Activated CD8-positive, alpha-beta memory T cell treated with anti-CD3 and anti-CD28 coated beads for 1 hour (primary cell): ENCODE measurements at places on chromosomes 3 and 15.

DNA sequence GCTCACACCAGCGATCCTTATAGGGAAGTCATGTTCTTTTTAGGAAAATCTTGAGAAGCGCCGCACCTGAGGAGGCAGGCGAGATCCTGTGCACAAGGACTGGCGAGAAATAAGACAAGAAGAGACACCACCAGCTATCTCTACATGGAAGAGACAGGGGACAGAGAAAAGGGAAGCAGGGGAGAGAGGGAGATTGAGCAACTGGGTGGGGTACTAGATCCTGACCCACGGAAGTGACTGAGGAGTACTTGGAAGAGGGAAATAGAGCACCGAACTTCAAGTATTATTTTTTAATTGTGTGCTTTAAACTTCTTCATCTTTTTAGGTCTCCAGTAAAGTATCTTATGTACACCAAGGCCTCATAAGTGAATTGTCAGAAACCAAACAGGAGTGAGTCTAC is 742.0 kb upstream of the LMCD1 start:
- DNase-seq, result no peak

DNA sequence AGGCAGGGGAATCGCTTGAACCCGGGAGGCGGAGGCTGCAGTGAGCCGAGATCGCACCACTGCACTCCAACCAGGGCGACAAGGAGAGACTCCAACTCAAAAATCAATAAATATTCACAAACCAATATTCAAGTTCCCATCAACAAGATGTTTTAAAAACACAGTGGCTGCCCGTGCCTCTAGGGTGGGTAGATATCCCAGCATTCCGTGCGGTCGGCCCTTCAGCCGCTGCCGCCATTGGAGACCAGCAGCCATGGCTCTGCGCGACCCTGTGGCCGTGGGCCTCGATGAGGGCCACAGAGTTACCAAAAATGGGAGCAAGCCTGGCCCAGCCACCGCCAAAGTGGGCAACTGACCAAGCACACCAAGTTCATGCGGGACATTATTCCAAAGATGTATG is 6.7 kb downstream of the ULK4 start:
- no peak for DNase-seq

- DNase-seq, result no peak
Observed at GRCh38 chr3:11548721-11549131, 95.0 kb downstream of the VGLL4 start.

DNA sequence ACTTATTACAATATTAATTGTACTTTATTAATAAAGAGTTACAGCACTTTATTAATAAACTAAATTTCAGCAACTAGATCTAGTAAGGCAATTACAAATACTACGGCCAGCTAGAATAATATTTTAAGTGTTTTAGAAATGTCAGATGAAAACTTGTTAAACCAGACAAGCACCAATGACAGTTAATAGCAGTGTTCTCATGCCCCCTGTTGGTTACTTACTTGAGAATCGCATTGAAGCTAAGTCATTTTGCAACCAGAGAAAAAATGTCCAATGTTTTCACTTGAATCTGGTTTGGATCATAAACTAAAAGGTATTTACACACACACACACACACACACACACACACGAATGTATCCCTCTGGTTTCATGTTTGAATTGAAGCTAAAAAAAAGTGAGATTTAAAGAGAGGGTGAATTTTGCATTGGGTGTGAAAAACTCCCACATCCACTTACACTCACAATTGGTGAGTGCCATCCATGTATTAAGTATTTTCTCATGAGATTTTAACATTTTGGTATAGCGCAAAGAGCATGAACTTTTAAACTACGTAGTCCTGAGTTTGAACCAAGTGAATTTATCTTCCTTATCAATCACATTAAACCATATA is 347.7 kb downstream of the ZBBX start:
- no peak for DNase-seq

DNA sequence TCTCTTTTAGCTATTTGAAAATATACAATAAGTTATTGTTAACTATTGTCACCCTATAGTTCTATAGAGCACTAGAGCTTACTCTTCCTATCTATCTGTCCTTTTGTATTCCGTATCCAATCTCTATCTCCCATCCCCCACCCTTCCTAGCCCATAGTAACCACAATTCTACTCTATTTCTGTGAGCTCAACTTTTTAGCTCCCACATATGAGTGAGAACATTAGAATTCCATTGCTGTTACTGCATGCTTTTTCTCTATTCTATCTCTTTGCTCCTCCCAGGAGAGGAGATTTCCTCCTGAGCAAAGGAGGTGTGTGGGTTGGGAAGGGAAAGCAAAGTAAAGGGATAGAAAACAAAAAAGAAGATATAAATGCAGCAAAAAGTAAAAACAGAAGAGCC is 105.6 kb upstream of the SLC4A7 start:
- no peak for DNase-seq

DNA sequence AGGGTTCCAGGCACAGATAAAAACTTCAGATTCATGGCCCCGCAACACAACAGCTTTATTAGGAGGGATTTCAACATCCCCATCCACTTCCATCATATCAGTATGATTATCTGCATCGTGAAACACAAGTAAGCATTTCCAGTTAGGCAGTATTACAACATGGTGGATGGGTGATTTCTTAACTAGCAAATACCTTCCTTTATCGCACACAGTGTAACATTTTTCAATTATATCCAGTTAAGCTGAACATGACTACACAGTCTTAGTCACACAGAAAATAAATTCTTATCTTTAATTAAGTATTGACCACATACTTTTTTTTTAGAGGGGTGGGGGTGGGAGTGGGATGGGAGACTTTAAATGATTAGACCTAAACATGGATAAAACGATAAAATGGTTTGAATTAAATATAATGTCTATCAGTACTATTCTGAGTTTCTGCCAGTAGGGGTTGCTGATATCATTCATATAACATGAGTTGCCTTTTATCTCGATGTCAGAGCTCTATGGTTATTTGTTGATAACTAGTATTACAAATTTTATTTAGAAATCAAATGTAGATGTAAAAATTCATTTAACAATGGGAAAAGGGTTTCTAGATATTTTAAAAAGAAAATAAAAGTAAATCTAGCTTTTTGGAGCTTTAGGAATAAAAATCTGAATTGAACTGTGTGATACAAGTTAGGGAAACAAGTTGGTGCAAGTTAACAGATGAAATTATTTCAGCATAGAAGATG is 146.6 kb downstream of the TBL1XR1 start:
- DNase-seq, result no peak

DNA sequence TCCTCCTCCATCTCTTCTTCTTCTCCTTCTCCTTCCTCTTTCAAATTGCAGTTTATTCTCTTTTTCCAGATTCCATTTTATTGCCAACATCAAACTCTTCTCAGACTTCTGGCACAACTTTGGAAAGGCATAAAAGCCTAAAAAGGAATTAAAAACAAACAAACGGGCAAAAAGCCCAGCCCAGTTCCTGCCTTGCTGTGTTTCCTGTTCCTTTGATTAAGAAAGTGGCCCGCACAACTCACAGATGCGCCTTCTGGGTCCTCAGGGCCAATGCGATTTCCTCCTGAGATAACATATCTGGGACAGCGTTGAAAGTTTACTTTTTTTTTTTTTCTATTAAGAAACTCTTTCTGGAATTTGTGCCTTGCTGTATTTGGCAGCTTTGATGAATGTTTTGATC is 158.7 kb upstream of the UBE3A start:
- no peak for DNase-seq

GRCh38 chr3:79125313-79125984 is 642.3 kb downstream of the ROBO1 start:
- no peak for DNase-seq

- DNase-seq, result no peak
Observed at GRCh38 chr3:23938688-23939087, 6.4 kb upstream of the NR1D2 start.

- no peak for DNase-seq
Observed at GRCh38 chr15:81562986-81563385, 189.0 kb upstream of the TMC3 start.
